ENCODE measurements at places on chromosomes 5 and 9.

DNA sequence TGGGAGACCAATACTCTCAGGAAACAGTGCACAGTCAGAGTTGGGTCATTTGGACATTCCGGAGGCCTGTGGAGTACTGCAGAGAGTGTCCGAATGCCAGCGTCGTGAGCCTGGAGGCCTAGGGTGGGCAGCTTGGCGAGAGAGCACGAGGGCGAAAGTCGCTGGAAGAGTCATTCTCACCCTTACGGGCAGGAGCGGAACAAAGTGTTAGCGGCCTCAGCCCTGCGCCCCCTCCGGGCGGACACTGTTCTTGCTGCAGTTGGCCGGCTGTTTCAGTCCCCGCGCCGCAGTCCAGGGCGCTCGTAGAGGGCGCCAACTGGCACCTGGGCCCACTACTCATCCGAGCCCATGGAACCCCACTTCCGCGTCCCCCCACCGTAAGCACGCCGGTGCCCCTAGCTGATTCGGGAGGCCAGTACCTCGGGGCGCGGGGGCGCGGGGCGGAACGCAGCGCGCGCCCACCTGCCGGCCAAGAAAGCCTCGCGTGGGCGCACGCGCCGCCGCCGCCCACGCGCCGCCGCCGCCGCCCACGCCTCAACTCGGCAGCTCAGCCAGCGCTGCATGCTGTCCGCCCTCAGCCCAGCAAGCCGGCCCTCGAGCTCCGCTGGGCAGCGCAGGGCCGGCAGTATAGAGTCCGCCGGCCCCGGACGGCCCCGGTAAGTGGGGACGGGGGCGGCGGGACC, 99.7 kb upstream of the CCL21 start:
- DNase-seq, result no peak

GRCh38 chr9:13035822-13036221, 243.7 kb downstream of the MPDZ start:
- no peak for DNase-seq

DNA sequence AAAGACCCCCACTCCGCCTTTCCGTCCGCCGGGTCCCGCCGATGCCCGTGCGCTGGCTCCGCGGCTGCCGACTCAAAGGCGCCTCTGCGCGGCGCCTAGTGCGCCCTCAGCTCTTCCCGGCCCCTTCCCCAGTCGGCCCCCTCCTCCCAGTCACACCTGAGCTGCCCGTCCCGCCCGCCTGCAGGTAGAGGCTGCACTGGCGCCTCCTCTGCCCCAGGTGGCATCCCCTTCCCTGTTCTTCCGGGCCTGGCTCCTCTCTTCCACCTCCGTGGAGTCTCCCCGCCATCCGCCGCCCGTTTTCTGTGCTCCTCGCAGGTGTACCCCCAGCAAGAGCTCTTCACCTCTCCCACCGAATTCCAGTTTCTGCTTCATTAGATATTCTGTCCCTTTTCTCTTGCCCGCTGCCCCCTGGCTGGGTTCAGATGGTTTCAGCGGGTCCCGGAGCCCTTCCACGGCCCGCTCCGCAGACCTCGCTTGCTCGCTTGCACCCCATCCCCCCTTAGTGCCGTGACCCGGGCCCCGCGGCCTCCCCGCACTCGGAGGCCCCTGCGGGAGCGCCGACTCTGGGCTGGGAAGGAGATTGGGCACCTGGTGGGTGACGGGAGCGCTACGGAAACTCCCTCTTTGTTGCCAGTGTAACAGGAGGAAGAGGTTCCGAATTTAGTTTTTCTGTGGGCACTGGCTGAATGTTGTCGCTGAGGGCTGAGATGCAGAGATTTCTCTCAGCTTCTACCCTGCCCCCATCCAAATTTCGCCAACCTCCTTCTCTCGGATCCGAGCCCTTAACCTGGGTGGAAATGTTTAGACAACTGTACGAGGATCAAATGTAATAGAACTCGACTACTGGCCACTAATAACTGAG, 809 bp downstream of the SLC44A1 start:
- DNase-seq, result peak; percentile 23

GRCh38 chr9:27485158-27485557, 38.9 kb upstream of the IFNK start:
- DNase-seq, result no peak

Measured in kidney glomerular epithelial cell (primary cell).